Activated CD4-positive, CD25-positive, alpha-beta regulatory T cell (primary cell): ENCODE measurements at places on chromosomes 2 and 18.

DNA sequence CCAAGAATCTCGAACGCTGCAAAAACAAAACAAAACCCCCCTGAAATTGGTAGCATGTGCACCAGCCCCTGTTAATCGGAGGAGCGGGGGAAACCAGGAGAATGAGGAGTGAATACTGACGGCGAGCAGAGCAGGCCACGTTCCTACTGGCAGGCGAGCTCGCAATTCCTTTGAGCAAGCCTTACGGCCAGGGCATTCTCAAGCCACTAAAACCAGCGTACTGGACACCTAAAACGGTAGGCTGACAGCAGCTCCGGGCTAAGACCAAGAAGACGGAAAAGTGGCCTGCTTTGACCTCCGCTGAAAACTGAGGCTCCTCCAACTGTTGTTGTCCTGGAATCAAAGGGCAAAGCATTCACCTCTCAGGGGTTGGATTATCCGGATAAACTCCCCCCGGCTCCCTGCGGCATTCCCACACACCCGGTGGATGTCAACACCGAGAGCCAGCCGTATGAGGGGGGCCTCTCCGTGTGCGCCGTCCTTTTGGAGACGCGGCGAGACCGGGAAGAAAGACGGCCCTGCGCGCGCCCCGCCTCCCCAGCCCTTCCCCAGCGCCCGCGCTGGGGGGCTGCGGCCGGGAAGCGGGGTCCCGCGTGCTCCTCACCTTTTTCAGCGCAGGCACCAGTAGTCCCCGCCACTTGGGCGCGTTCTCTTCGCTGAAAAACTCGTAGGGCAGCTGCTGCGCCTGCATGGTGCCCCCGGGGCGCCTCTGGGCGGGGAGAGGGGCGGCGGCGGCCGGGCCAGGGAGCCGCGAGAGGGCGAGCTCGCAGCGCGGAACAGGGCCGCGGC, 925 bp downstream of the SOS1 start:
- DNase-seq, result peak; percentile 47

DNA sequence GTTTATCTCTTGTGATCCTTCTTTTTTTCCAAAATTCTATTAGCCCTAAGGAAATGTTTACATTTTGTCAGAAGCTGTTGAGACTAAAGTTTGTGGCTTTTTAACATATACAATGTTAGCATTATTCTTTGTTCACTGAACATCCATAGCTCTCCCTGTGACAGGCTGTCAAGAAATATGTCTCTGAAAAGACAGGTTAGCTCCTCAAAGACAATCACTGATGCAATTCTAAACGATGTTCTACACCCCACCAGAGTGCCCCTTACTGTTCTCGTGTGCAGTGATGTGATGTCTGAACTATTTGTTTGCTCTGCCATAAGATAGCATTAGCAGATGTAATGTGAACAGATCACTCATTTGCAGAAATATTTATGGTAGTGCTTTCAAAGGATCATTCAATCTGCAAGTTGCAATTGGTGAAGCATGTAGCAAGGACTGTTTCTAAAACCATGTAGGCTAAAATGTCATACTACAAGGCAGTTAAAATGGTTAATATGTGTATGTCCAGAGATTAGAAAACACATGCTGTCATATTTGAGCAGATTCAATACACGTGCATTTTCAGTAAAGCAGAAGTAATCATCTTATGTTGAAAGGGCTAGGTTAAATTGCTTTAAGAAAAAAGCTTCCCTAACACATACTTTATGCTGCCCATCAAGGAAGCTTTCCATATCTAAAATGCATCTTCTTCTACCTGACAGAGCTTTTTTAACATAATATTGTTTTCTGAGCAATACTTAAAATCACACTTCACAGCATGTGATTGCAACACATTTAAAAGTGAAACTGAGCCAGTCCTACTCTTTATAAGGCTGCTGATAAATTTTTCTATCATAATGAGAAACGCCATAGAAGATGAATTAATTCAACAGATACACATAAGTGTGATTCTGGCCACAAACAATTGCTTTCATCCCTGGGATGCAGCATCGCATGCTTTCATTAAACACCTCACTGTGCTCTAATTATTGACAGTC, 285.7 kb upstream of the UBE2E3 start:
- DNase-seq, result no peak

GRCh38 chr2:26639685-26640243, 1.4 kb downstream of the CIB4 start:
- DNase-seq, result no peak

- DNase-seq, result no peak
Observed at GRCh38 chr2:240593703-240594451, 7.3 kb downstream of the CAPN10 start.

DNA sequence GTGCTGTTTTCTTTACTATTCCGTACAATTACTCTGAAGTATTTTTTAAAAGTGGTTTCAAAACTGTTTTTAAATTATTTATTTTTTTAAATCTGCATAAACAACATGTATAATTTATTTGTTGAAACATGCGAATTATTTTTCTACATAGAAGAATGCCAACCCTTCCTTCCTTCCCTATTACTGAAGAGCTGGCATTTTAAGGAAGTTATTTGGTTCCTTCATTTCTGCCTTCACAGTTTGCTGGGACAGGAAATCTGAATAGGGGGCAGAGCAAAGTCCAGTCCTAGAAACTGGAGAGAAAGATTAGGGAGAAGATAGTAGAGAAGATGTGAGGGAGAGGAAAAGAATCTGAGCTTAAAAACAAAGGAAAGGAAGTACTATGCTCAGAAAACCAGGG, 146.7 kb upstream of the ACVR2A start:
- no peak for DNase-seq

GRCh38 chr18:13260935-13261640, 42.5 kb downstream of the LDLRAD4 start:
- DNase-seq, result no peak

- DNase-seq, result no peak
Observed at GRCh38 chr18:53735526-53735925, 488.9 kb downstream of the MBD2 start.
